ENCODE measurements at places on chromosomes 4 and X.

DNA sequence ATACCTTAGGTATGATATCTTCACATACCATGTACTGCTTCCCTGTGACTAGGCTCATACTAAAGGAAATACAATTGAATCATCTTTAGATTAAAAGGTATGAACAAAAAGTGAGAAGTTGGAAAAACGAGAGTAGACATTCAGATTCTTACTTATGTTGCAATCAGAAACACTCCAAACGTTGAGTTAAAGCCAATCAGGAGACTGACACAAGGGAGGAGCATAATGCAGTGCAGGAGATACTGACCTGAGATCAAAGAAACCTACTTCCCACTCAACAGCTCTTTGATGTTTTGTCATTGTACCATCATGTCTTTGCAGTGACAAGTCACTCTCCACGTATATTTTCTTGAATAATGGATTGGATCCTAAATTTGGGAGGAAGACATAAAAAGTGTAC, 8.9 kb upstream of the PCDH18 start:
- DNase-seq, result no peak

DNA sequence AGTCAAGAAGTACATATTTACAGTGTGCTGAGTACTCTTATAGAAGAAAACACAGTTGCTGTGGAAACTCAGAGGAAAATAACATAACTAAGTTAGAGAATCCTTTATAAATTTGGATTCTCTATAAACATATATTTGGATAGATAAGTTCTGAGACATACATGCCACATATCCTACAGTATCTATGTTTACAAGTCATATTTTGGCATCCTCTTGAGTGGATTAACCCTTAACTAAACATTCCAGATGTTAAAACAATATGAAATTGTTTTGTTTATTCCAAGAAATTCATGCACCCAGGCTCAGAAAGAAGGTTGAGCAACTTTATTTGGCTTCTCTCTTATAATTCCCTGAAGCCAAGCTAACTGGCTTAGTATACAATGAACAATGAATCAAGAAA, 267.2 kb downstream of the TEX13A start:
- no peak for DNase-seq

- no peak for DNase-seq
These were observed 1705.6 kb upstream of the PCDH7 start for GRCh38 chr4:29014555-29014954.

DNA sequence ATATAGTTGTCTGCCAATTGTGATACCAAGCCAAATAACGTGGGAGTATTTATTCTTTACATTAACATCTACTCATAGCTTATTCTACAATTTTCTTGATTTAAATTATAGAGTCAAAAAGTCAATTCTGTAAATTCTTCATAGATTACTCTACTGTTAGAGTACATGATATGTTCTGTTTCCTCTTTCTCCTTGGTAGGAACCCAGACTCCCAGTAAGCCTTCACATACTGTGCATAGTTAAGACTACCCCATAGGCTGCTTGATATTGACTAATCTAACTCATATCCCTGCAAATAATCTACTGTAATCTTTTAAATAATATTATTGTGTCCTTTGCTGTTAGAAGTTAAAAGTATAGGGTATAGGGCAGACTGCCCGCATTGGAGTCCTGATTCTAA, 35.4 kb downstream of the BANK1 start:
- DNase-seq, result no peak

DNA sequence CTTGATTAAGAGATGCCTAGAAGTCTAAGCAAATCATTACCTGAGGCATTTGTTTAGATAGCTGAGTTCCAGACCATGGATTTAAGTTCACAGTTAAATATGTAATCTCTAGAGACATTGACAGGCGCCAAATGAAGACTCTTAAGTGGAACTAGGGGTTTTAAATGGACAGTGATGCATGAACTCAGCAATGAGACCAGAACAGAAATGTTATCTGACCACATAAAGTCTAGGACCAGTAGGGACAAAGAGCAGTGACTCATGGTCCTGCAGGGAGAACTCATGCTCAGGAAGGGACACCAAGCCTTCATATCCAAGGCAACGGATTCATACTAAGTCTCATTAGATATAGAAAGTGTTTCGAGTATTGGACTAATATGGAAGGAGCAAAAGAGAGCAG, 152.3 kb downstream of the PPARGC1A start:
- no peak for DNase-seq

DNA sequence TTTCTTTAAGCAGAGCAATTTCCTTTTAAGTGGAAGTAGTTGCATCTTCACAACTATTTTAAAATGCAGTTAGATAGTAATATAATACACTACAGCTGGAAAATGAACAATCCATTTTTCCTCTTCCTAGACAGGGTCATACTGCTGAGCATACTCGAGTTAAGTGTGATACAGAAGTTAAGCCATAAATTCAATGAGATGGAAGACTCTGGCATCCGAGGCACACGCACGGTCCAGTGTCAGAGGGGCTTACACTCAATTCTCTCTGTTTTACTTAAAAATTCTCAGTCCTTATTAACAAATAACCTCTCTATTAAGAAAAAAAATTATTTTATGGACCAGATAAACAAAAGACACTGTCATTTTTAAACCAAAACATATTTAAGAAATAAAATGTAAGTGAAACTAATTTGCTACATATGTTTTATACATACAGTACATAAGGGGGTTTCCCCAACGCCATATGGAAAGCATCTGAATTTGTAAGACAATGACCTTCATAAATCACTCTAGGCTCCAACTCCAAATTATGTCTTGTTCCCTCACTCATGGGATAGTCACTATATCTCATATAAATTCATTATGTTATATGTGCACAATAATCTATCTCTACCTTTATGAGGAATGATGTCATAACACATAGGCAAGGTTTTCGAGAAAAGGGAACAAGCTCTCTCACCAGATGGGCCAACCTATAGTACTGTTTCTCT, 315.3 kb downstream of the PAPSS1 start:
- DNase-seq, result no peak

- DNase-seq, result no peak
These were observed 36.0 kb upstream of the SPANXC start for GRCh38 chrX:141278306-141278705.

GRCh38 chr4:32429151-32429550, 1709.0 kb downstream of the PCDH7 start:
- no peak for DNase-seq

GRCh38 chr4:5280828-5281227, 229.5 kb downstream of the STK32B start:
- DNase-seq, result no peak

DNA sequence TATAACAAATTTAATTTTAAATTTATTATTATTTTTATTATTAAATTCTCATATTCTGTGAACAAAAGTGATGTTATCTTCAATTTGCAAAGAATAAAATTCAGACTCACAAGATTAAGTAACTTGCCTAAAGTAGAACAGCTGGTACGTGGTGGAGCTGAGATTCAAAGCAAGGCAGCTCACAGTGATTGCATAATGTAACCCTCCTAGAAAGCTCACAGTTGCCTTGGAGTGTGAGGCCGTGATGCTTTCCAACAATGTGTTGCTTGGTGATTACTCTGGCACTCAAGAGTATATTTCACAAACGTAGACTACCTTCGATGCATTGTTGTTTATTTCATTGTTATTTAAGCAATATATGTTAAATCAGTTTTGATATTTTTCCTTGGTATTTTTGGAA, 1039.2 kb upstream of the PABPC4L start:
- DNase-seq, result no peak

DNA sequence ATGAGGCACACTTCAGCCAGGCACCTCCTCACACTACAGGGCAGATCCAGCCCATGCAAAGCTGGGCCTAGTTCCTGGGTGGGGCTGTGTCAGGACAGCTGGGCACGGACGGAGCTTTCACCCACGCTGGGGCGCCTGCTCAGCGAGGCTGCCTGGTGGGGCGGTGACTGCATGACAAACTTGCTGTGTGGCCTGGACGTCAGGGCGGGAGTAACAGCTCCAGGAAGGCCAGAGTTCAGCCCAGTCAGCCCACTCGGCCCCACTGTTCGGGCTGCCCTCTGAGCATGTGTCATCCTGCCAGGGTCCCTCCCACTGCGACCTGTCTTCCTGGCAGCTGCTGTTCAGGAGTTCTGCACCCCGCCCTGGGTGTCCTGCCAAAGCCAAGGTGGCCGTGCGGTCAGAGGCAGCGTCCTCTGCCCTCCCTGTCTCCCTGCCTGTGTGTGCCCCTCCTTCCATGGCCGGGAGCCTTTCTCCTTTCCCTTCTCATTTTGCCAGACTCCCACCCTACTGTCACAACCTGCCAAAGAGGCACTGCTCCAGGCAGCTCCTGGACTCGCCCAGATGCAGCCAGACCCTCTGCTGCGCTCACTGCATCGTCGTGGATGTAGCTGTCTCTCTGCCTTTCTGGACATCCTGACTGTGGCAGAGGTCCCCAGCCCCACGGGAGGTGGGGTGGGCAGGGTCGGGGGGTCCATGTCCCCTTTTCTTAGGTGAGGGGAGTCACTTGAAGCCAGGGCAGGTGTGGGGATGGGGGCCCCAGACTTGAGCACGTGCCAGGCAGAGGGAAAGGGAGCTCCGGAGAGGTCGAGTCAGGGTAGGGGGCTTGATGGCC, 33.0 kb upstream of the KIAA0232 start:
- no peak for DNase-seq

- DNase-seq, result no peak
These were observed 44.7 kb downstream of the MAGEB17 start for GRCh38 chrX:16212024-16212423.

DNA sequence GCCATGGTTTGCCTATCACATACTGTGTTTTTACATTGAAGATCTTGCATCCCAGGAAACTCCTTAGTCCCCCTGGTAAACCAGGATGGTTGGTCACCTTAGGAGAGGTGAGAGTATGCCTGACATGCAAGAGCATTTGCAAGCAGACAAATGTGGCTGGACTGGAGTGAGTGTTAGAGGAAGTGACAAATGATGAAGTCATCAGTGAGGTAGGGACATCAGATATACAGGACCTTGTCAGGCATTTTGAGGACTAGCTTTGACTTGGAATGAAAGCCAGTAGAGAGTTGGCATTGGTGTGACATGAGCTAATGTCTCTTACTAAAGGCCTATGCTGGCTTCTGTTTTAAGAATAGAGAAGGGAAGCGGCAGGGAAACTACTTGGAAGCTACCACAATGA, 124.9 kb downstream of the FRMPD4 start:
- no peak for DNase-seq

DNA sequence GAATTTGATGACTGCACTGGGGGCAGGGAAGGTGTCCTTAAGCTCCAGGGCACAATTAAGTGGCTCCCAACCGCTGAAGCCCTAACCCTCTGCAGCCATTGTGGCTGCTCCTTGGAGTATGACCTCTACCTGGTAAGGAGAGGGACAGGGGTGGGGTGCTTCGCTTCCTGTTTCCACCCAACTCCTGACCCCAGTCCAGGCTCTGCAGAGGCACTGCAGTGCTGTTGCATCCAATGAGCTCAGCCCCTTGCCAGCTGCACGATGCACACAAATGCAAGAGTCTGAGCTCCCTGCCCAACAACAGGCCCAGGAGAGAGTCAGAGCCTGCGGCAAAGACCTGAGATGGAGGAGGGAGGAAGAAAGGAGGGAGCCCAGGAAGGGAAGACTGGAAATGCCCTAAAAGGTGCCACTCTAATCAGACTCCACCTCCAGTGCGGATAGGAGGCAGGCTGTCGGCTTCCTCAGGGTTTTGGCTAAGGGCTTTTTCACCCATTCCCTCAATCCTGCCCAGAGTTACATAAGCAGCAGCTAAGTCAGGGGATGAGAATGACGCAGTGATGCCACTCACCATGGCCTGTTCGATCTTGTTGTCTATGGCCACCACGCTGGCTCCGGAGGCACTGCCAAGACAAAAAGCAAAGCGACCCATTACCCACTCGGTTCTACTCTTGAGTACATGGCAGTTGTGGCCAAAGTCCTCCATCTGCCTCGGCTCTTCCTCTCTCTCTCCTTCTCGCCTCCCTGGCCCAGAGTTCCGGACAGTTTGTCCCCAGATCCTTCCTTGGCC, 60.1 kb downstream of the TSC22D3 start:
- DNase-seq, result no peak

- DNase-seq, result no peak
These were observed 224.8 kb upstream of the EDA2R start for GRCh38 chrX:66863721-66864120.

DNA sequence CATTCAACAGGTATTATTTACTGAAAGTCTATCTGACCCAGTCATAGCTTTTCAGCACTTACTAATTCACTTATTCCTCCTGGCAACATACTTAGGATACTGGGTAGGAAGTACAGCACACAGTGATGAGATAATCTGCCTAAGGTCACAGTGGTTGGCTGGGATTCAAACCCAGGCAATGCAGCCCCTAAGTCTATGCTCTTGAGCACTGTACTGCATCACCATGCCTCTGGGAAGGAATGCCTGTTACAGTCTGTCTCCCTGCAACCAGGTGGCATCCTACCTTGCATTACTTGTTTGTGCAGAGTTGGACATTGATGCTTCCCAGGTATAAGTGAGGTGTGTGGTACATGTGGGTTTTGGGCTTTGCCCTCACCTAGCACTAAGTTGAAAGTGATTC, 21.5 kb upstream of the LRAT start:
- no peak for DNase-seq

DNA sequence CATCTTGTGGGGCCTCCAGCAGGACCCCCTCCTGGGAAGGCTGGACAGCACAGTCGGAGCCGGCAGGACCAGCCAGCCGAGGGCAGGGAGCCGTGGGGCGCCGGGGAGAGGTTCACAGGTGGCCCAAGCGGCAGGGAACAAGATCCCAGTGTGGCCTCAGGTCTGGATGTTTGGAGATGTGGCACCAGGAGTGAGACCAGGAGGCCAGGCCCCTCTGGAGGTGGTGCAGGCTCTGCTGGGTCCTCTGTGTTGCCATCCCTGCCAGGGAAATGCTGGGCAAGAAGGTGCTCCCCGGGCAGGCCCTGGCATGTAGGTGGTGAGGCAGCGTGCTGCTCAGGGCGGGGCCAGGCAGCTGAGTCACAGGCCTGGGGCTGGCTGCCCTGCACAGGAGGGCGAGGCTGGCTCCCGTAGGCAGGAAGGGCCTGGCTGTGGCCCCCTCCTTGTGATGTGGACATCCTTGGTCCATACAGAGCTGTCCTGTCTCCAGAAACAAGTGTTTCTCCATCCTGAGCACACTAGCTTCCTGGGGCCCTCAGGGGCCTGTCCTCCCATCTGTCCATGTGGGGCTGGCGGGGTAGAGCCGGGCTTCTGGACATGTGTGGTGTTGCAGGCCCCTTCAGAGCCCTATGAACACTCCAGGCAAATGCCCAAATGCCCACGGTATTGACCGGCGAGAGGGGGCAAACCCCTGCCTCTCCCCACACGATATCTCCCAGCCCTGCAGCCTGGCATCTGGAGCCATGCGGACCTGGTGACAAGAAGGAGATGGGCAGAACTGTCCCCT, 4.8 kb upstream of the HGFAC start:
- no peak for DNase-seq

- no peak for DNase-seq
These were observed 199.0 kb downstream of the GPC3 start for GRCh38 chrX:133786382-133786781.

DNA sequence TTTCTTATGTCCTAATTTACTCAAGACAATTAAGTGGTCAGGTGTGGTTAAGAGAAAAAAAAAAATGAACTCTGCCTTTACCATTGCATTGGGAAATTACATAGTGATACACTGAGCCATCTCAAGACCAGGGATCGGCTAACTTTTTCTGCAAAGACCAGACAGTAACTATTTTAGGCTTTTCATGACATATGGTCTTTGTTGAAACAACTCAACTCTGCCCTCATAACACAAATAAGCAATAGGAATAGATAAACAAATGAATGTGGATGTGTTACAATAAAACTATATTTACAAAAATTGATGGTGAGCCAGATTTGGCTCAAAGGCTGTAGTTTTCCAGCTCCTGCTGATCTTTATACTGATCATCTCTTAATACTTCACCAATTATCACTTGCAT, 632.6 kb upstream of the INTU start:
- no peak for DNase-seq

Measured in GM04504 (cell line).